ENCODE measurements at places on chromosomes 11 and 22. TPM values are rescaled to one million over a fixed set of nuclear protein-coding genes. Genes with fewer than 3 reads are reported as not detected.
A peak's percentile ranks its signal among the peaks of the same experiment; 100 is the strongest.

DNA sequence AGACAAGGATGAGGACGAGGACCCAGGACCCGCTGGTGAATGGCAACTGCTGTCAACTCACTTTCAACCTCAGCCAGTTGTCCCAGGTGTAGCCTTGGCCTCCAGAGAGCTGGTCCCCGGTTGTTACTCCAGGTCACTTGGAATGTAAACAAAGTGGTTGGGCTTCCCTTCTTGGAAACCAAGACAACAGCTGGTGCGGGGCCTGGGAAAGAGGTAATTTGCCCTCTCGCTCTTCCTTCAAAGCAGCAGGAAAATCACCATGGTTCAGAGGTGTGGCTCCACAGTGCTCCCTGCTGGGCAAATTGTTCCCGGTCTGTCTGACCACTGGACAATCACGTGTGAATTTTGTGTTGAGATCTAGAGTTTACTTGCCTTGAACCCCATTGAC is 15.0 kb downstream of the SLC1A2 start:
- DNase-seq: peak; percentile 60

DNA sequence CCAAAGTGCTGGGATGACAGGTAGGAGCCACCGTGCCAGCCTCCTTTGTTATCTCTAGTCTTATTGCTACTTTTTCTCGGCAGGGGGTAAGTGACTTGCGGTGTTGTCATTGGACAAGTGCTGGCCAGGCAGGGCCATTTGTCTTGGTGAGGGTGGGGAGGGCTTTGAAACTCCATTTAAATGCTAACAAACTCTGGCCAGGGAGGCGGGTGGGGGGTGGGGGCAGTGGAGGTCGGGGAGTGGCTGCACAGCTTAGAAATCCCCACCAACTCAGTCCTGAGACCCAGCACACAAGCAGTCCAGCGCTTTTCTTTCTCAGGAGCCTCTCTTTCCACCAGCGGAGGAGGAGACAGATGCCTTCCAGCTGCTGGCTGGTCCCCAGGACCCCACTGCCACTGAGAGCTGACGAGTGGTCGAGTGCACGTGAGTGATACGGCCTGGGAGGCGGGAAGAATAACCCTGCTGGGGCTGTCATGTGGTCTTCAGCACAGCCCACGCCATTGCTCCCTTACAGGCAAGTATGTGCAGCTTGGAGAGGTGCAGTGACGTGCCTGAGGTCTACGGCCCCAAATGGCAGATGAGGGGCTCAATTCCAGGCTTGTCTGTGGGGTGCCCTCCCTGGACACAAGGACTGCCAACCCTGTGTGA is 24.2 kb upstream of the OSBPL5 start:
- DNase-seq: no peak

GRCh38 chr11:2083411-2083810 is 55.8 kb downstream of the IGF2 start:
- no peak for DNase-seq

GRCh38 chr22:45863981-45864751 is 112.8 kb downstream of the WNT7B start:
- DNase-seq: peak; percentile 78

DNA sequence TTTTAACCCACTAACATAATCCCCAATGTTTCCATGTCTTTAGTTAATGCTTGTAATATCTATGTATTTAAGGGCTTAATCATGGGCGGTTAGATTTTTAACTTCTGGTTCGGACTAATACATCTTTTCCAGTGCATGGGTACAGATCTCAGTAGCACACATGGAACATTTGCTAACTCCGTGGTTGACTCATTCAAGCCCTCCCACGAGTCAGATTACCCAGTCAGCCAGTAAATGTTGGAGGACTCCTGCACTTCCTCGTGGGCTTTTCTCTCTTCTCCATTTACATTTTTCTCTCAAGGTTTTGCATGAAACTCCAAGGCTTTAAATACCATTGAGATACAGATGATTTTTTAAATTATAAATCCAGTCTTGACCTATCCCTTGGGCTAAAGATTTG is 313.9 kb downstream of the ST3GAL4 start:
- peak; percentile 22 for DNase-seq

- DNase-seq: peak; percentile 76
Observed at GRCh38 chr11:131423688-131424087, 53.3 kb downstream of the NTM start.

SLC5A4 gene
- 1.2 TPM for total RNA-seq

MIAT gene
- total RNA-seq: 0.10 TPM
